ENCODE measurements at places on chromosomes 2 and 18.

DNA sequence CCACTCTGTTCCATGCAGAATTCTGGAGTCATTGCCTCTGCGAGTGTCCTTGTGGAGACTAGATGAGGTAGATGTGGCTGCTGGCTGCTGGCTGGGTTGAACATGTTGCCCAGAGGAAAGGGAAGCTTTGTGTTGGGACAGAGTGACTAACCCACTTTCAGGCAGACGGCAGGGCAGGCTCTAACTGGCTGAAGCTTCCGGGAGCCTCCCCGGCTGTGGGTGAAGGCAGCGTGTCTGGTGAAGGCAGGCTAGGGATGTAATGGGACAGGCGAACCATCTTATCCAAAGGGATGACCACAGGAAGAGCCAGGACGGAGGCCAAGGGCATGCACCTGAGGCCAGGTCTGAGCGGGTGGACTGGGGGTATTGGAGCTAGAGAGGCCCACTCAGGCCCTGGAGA, 16.0 kb downstream of the ASPRV1 start:
- peak; percentile 83 for DNase-seq

DNA sequence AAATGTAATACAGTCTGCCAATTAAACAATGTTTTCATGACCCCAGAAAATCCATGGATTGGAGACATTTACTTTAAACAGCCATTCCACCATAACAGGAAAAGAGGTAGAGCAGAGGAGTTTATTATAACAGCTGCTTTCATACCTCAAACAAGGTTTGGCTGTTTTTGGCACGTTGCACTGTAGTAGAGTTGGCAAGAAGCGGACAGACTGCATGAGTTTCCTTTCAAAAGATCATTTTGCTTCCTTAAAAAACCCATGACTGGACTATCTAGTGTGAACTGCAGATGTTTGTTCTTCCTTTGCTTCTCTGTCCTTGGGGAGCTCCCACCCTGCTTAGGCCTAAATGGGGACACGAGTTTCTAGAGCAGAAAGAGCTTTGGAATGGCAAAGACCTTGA, 108.5 kb upstream of the THOC1 start:
- DNase-seq, result no peak

DNA sequence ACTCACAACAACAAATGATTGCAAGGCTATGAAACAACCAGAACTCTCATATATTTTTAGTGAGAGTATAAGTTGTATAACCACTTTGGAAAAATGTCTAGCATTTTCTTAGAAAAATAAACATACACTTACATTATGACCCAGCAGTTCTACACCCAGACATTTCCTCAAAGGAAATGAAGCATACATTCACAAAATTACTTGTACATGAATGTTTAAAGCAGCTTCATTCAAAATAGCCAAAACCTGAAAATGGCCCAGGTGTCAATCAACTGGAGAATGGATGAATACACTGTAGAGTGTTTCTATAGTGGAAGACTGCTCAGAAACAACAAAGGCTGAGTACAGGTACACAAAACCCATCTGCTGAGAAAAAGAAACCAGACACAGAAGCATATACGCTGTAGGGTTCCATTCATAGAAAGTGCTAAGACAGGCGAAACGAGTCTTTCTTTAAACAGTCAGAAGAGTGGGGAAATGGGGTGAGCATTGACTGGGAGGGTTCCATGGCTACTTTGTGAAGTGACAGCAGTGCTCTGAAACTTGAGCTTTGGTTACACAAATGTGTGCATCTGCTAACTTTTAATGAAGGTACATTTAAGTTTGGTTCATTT, 799.0 kb downstream of the DCDC2C start:
- no peak for DNase-seq

DNA sequence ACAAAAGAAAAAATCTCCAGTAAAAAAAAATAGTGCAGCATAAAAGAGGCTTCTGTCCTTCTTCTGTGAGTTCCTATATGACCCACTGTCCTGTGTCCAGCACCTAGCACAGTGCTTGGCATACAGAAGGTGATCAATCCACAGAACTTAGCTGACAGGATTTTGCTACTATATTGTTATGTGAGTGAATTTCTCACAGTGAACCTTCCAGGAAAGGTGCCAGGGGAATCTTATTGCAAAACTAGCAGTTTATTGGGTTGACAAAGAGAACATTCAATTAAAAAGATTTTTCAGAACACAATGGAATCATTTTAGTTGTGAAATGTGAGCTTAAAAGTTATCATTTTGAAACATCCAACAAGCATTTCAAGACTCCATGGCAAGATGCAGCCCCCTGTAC, 12.4 kb upstream of the TRIB2 start:
- DNase-seq, result no peak

DNA sequence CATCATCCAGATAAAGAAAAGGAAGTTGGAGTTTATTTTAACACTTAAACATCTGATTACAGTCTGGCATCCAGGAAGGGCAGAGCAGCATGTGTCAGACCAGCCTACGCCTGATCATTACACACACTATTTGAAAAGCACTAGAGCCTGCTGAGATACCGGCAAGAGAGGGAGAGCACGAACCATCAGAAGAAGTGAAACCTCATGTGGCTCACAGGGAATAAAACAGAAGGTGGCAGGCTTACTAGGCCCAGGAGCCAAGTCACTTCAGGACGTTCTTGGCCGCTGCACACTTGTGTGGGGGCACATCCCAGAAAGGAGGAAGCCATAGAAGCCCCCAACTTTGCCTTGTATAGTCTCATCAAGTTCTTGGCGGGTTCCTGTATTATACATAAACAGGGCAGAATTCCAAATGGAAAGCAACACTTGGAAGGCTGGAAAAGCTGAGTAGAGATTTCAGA, 105.5 kb downstream of the UGGT1 start:
- peak; percentile 71 for DNase-seq

DNA sequence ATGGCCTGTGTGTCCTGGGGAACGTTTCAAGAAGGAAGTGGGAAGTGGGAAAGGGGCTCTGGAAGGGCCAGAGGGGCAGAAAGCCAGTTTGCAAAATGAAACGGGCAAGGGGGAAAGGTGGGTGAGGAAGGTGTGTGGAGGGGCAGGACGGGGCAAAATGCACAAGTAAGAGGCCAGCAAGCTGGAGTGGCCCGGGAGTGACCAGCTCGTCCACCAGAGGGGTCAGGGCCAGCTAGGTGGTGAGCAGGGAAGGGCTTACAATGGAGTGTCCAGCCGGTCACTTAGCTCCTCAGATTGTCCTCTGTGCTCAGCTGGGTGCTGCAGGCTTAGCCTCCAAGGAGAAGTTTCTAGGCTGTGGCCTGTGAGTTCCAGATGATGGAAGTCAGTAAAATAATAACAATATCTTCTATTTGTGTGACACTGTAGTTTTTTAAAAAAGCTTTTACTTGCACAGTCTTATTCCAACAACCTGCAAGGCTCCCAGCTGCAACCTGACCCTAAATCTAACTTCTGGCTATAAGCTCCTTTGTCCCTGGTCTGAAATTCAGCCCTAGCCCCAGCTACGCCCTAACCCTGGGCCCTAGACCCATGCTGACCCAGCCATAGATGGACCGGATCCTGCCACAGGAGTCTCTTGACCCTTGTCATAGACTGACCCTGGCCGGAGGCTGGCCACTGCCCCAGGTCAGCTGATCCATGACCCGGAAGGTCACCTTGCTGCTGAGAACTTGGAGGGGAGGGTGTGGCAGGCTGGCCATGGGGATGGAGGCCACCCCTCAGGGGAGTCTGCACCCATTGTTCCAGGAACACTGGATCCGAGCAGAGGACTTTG, 29.2 kb downstream of the MYO7B start:
- DNase-seq, result no peak

DNA sequence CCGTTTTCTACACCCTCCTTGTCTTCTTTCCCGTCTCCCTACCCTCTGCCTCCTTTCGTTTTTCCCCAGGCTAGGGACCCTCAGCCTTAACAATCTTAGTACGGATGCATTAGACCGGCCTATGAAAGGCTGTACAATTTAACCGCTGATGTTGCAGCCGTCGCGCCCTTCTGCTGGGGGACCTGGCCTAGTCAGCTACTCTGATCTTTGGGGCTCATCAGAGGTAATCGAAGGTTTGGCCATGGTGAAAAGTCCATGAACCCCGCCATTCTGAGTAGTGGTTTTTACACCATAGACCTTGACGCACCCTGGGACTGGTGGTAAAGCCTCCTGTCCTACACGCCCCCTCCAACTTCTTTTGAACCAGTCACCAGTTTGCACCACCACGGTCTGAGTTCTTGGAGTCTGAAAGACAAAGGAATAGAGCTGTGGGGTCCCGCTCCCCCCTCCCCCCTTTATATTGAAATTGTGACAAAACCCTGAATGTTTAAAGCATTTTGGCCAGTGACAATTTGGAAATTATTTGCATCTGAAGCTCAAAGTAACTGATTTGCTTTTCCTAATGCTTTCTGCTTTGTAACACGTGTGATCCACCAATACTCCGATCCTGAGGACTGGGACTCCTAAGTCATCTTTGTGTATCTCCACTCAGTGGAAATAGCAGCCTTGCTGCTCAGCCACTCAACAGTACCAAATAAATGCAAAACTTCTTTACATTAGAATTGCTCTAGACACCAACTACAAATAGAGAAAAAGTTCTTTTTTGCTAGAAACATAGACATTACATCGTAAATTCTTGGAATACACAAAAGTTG, 642 bp upstream of the SRSF7 start:
- peak; percentile 29 for DNase-seq

DNA sequence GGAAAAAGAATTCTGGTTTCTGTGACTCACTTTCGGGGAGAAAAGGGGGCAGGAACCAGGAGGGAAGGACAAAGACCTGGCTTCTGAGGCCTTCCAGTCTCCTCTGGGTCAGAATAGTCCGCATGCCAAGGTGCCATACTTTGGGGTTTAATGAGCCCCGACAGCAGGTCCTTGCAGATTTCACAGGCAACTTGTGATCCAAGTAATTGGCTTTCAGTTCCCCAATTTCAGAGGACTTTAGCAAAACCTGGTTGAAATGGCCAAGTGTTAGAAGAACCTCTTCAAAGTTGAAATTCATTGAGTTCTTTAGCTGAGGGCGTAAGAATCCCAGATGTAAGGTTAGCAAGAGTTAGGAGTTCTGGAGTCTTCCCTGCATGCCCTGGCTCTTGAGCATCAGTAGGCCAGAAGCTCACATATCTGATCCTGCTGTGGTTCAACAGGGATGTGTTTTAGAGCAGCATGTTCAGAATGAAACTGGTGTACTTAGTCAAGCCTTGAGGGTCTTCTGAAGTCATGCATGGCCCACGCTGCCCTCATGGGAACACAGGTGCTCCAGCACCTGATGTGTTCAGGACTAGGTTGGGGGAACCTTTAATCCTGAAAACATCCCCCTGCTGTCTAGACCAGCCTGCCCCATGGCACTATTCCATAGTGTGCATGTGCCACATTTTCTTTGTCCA, 143.0 kb downstream of the NUP35 start:
- no peak for DNase-seq

- DNase-seq, result no peak
Measured at GRCh38 chr18:39571511-39571910, 2005.9 kb upstream of the CELF4 start.

- DNase-seq, result no peak
Measured at GRCh38 chr2:6676776-6677175, 188.9 kb downstream of the CMPK2 start.

- DNase-seq, result peak; percentile 58
Measured at GRCh38 chr2:143674051-143674450, 544.8 kb downstream of the ARHGAP15 start.

- DNase-seq, result no peak
Measured at GRCh38 chr2:15673919-15674636, 82.4 kb downstream of the DDX1 start.

DNA sequence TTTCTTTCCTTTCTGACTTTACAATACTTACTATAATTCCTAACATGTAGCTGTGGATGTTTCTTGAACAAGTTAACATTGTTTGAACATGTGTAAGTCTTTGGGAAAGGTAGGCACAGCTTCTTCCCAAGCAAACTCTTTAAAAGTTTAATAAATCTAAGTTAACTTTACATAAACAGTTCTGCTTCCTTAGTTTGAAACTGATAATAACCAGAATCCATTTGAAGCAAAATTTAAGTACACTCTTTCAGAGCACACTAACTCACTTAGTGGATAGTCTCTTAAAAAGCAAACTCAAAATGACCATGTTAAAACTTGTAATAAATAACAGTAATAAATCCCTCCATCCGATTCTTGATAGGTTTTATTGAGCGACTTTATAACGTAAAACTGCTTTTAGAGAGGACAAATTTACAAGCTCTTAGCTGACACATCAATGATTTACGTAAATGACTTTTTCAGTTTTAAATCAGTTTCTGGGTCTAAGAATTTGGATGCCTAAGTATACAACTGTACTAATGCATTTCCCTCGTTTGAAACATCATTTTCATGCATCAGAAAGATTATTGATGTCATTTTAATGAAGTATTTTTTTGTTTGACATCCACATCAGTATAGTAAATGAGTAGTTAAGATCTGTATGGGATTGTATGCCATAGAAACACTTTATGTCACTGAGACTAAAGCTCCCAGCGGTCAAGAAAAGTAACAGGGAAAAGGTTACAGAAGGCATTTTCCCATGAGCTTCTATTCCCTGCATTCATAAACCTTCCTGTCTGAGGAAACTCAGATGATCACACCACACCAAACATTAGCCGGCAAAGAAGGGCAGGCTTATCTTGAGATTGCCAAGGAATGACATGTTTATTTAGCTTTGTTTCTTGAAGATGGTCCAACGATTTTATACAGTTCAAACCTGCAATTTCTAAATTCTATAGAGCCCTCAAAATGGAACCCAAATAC, 67.5 kb downstream of the PDE1A start:
- DNase-seq, result no peak

- no peak for DNase-seq
Measured at GRCh38 chr2:59223742-59224141, 982.6 kb upstream of the FANCL start.

DNA sequence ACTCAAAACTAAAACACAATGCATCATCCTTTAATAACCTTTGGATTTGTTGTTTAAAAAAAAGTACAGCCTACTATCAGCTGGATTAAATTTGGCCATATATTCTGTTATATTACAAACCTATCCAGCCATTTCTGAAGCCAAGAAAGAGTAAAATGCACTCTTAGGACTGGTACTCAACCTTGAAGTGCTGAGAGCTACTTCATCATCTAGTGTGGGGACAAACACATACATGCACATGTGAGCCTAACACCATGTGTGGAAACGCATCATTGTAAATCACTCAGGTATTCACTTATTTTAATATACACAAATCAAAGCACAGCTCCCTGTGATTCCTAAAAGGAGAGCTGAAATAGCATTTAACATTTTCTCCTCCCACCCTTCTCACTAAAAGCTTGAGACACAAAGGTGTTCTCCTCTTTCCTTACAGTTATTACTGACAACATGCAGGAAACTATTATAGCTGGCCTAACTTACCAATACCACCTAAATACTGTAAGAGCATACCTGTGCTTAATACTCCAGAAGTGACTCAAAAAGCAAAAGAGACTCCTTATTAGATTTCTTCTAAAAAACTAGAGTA, 7.5 kb downstream of the BAZ2B start:
- peak; percentile 17 for DNase-seq

DNA sequence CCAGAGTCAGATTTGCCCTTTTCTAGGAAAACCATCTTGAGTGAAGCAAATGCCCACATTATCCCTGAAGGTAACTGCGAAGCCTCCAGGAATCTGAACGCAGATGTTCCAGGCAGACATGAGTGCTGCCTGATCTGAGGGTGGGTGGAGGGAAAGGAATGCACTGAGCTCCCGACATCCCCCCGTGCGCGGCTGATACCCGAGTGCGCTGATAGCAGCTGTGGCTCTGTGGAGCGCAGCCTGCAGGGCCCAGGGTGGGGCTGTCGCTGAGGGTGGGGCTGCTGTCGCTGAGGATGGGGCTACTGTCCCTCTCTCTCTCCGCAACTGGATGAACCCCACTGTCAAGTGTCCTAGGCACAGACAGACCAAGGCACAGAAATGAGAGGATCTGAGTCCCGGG, 82.4 kb downstream of the GFPT1 start:
- no peak for DNase-seq
